ENCODE measurements at places on chromosomes 6 and 20.

GRCh38 chr6:154737424-154737823, 4.2 kb downstream of the SCAF8 start:
- DNase-seq: no peak

GRCh38 chr20:64223526-64224067, 32.0 kb upstream of the PCMTD2 start:
- peak; percentile 80 for DNase-seq

GRCh38 chr6:100230953-100231316, 233.8 kb downstream of the SIM1 start:
- no peak for DNase-seq

GRCh38 chr6:166014966-166015365, 152.7 kb downstream of the TBXT start:
- no peak for DNase-seq

DNA sequence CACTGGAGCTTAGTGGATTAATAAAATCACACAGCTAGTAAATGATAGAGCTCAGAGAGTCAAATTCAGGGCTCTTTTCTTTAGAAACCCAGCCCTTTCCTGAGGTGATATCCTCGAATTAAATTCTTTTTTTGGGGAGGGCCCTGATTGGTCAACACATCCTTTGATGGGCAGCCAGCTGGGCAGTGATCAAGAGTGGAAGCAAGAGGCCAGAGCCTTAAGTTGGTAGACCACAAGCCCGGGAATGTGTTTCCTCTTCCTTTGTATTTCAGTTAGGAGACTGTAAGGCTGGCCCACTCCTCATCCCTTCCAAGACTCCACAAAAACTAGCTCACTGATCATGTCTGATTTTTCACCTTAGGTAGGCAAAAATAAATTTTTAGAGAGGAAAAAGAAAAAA, 640.5 kb downstream of the DHX35 start:
- no peak for DNase-seq

- peak; percentile 18 for DNase-seq
These were observed 33.3 kb upstream of the PRSS16 start for GRCh38 chr6:27214126-27214601.

GRCh38 chr6:43769526-43770371, at the start of gene VEGFA:
VEGFA (plus strand) TSS chr6:43770211.
- peak; percentile 97 for DNase-seq

DNA sequence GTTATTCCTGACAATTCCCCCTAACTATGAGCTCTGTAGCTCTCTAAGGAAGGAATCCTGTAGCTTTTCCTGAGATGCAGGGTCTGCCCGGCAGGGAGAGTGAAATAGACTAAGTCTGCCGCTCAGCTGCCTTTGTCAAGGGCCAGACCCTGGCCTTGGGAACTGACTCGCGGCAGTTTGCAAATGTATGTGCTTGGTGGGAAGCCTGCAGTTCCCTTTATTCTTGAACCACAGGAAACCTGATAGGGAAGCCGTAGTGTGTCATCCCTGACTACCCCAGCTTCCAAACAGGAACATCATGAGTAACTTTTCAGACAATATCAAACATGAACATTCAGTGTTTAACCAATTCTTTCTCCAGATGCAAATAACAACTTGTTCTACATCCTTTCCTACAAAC, 78.7 kb upstream of the IFNGR1 start:
- peak; percentile 36 for DNase-seq

- DNase-seq: no peak
These were observed 28.9 kb downstream of the TPD52L1 start for GRCh38 chr6:125182237-125183008.
